ENCODE measurements at places on chromosomes 2 and 18.
A peak's percentile ranks its signal among the peaks of the same experiment; 100 is the strongest.

GRCh38 chr2:20350041-20350712, 467 bp downstream of the PUM2 start:
- DNase-seq: peak; percentile 32

GRCh38 chr2:139439100-139439499, 658.9 kb upstream of the NXPH2 start:
- DNase-seq: no peak

DNA sequence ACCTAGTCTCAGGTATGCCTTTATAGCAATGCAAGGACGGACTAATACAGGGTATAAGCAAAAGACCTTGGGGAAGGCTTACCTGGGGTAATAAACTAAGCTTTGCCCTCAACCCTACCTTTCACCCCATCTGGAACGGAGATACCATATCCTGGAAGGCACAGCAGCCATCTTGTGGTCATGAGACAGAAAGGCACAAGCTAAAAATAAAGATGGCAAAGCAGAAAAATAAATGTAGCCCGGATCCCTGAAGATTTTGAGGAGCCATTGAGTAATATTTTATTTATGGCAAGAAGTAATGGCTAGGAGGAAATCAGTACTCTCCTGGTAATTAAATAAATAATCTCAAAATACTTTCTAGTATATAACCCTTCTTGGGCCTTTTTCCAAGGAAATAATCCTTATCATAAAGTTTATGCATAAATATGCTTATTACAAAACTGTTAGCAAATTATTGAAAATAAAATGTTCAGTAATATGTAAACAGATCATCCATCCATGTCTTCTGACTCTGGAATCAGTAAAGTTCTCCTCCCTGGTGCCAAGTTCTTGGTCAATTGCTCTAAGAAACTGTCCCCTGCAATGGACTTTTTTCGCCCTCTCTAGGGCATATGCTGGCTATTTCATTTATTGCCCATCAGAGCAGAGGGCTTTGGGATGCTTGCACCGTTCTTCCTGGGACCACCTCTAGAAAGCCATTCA, 198.7 kb downstream of the SPP2 start:
- no peak for DNase-seq

DNA sequence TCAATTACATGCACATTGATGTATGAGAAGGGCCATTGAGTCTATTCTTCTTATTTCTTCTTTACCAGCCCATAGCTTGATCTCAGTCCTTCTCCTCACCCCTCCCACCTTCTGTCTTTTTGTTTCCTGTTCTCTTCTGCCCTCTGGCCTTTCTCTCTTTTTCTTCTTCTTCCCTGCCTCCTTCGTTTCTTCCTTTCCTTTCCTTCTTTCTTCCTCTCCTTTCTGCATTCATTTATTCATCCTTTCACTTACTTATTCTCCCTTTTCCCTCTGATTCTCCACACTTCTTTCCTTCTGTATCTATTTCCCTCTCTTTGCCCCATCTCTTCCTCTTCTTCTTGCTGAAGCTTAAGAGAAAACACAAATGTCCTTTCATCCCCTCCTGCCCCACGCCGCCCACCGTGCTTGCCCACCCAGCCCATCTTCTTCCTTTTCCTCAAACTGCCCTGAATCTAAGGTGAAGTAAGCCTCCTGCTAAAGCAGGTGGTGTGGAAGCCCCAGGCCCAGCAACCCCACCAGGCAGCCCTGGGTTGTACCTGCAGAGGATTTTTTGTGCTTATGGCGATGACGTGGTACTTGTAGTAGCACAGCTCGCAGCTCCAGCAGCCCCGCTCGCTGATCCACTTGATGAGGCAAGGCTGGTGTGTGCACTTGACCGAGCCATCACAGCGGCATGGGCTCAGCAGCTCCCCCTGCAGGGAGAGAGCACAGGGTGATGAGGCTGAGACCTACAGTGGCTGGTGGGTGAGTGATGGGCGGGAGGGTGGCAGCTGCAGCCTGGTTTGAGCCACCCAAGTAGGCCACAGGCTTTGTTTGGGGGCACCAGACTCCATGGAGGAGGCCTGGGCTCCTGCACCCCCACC, 89.0 kb downstream of the MARCHF4 start:
- peak; percentile 17 for DNase-seq

DNA sequence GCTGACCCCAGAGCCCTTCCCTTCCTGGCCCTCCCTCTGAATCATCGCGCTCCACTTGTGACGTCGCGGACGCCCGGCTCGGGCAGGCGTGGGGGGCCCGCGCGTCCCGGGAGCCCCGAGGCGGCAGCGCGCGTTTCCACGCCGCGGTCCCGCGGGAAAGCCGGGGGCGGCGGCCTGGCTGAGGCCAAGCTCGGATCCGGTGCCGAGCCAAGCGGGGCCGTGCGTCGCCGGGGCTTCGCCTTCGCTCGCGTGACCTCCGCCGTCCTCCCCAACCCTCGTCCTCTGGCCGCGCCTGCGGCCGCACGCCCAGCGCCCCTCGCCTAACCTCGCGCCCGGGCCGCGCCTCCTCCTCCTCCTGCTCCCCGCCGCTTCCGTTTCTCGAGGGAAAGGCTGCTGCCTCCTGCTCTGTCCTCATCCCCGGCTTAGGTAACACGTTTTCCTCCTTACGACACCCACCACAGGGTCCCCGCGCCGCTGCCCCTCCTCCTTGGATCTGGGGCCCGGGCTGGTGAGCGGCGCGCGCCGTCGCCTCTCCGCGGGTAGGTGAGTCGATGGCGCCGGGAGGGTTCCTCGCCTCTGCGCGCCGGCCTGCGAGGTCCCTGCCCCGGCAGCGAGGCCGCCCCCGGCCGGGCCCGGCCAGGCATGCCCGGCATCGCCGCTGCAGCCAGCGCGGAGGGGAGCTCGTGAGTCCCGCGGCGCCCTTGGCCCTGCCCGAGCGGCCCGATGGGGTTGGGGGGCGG, at the start of gene INPP1:
Gene INPP1, plus strand, starts transcription at position 54 of the 740 bp plus-strand sequence. CDS start 16,514 bp downstream, outside the sequence.
- DNase-seq: peak; percentile 46

- DNase-seq: no peak
These were observed 61.5 kb downstream of the MBP start for GRCh38 chr18:77071061-77071460.

DNA sequence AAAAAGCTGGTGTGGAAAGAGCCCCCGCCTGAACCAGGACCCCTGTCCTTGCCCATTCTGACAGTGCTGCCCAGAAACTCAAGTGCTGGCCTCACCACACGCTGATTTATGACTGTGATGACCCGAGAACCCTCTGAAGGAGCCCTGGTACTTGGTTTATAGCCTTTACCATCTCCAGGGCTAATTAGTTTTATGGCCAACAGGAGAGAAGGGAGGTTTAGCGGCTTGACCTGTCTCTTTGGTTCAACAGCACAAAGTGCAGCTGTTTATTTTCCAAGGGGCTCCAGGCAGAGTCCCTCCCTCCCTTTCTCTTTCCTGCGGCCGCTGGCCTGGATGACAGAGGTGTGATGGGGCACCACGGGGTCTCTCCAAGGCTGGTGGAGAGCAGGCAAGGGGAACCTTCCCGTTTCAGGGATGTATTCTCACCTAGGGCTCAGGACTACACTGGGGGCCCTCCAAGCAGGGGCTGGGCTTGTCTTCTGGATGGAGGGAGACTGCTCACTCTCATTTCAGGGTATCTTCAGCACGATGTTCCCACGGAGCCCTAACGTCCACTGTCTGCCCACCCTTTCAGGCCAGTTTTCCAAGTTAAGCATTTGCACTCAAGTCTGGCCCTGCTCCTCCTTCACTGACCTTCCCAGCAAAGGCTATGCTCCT, 174.2 kb upstream of the GLI2 start:
- no peak for DNase-seq

DNA sequence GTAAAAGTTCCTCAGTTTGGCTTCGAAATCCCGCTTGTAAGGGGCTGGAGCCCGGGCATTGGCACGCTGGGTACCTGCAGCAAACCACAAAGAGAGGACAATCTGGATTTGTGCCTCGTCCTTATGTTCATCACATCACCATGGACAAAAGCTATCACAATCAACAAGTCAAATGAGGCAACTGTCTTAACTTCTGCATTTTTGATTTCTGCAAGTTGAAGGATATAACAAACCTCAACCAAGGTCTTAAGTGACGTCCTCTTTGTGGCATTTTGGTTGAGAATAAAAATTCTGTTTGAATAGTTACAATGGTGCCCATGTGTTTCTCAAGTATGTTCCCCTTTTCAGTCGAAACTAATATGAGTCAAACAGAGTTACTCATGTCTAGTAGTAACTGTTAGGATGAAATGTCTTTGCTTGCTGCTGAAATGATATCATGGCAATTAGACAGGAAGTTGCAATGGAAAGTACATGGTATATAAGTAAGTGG, 70.8 kb upstream of the STK17B start:
- DNase-seq: peak; percentile 11

DNA sequence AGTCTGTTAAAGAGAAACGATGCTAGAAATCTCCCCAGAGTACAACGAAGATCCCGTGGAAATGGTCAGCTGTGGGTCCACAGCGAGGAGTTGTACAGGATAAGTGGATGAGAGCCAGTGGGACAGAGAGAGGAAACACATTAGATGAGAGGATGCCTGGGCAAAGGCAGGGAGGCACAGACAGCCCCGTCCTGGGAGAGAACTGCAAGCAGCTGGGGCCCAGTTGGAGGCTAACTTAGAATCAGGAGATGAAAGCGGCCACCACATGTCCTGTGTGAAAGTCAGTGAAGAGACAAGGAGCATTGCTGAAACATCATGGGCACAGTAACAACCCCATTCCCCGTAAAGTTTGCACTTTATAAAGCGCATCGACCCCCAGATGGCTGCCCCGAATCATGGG, 157.5 kb downstream of the RAPGEF4 start:
- no peak for DNase-seq

DNA sequence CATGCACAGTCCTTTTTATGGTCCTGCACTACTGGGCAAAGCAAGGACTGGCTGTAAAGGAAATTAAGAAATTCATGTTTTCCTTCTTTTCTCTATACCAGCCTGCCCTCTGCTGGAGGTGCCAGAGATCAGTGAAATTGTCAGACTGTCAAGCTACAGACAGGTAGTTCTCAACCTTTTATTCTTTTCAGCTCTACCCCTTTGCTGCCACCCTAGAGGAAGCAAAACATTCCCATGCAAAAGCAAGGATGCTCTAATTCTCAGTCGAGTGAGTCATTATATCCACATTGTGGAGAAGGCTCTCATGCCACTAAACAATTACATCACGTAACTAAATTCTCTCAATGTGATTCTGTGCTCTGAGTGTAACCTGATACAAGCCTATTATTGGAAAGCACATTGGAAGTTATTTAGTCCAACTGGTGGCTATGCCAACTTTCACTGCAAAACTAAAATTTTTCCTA, 25.0 kb upstream of the RAPGEF4 start:
- peak; percentile 96 for DNase-seq

GRCh38 chr2:96065381-96065930, 30.7 kb upstream of the GPAT2 start:
- no peak for DNase-seq

- DNase-seq: no peak
These were observed 567.2 kb downstream of the SATB2 start for GRCh38 chr2:198890490-198890889.

GRCh38 chr2:207133820-207134519, 31.8 kb downstream of the KLF7 start:
- peak; percentile 84 for DNase-seq

- DNase-seq: no peak
These were observed 692.0 kb upstream of the ID2 start for GRCh38 chr2:7989823-7990222.

- DNase-seq: peak; percentile 52
These were observed 29.3 kb downstream of the UPP2 start for GRCh38 chr2:158130832-158131473.

- no peak for DNase-seq
These were observed 38.5 kb downstream of the MTERF4 start for GRCh38 chr2:241063587-241063986.

DNA sequence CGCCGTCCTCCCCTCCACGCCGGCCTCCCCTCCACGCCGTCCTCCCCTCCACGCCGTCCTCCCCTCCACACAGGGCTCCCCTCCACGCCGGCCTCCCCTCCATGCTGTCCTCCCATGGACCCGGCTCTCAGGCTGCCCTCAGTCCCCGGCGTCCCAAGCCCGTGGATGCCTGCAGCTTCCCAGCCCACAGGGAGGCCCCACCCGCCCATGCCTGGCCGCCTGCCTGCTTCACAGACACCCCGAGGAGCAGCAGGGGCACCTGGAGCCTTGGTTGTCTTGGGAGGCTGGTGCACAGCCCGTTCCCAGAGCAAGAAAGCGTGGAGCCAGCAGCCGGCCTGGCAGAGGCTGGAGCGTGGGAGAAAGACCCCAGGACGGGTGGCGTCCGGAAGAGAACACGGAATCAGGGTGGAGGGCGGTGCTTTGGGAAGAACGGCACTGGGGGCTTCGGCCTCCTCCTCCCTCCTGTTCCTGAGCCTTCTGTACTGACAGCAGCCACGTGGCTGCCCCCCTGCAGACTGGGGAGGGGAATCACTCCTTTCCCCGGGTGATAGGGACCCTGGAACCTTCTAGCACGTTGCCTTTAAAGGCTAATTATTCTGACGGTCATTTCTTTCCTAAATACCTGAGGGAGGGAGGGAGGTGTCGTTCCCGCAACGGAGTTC, 26.2 kb upstream of the KCNG2 start:
- no peak for DNase-seq

DNA sequence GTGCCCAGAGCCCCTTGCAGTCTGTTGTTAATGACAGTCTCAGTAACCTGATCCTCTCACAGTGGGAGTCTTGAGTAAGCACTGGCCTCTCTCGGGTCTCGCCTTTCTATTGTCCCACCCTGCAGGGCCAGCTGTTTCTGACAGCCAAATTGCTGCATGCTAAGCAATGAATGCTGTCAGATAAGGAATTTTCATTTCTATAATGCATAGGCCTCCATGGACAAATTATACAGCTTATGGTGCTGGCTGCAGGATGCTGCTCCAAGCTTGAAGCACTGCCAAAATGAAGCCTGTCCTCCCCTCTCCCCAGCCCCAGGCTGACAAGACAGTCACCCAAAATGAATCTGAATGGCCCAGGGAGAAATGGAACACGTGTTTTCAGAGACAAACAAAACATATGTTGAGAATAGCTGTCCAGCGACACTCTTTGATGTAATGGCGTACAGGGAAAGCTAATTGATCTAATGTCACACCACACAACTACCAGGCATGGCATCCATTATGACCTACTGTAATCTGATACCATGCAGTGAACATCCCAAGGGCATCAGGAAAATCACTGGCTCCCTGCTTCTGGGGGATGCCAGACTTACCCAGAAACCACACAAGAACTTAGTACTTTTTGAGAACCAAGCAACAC, 36.8 kb downstream of the ACVR1 start:
- peak; percentile 32 for DNase-seq

- no peak for DNase-seq
These were observed 100.2 kb upstream of the EPAS1 start for GRCh38 chr2:46196871-46197462.

DNA sequence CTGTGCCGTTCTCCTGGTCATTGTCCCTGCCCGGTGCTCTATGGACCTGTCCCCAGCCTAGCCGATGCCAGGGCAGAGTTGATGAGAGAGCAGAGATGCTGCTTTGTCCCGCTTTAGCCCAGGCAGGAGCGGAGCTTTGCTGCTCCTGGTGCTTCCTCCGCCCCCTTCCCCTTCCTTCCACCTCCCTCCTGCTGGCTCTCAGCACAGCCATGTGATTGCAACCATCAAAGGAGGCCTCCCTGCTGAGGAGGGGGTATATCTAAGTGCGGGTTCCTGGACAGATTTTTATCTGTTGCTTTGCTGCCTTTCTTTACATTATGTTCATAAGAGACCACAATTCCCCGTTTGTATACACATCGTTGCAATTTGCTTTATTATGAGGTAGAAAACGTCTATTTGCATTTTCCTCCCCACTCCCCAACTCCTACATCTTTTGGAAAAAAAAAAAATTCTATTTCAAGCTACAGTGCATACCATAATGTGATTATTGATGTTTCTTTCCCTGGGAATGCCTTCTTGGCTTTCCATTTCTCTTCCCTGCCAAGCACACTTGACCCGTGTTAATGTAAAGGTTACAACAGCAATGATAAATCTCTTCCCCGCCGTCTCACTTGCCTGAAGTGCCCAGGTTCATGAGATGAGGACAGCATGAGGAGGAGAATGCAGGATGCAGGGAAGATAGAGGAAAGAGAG, 25.4 kb downstream of the ALPK2 start:
- no peak for DNase-seq

Data from PC-3 (cell line).